Upper lobe of left lung (tissue), 6 donors: ENCODE measurements at places on chromosomes 2 and 18. TPM values are rescaled to one million over a fixed set of nuclear protein-coding genes. Genes with fewer than 3 reads are reported as not detected.

Gene NEMP2
- total RNA-seq, result 5.0 TPM

Gene EGR4
- total RNA-seq, result not detected

- no peaks in the 10 kb centered on the region for H3K36me3 ChIP-seq
- H3K27me3 ChIP-seq, result no peaks in the 10 kb centered on the region
- no peaks in the 10 kb centered on the region for H3K4me1 ChIP-seq
- no peak overlapping the region for H3K27ac ChIP-seq
- no peak for DNase-seq
Measured at GRCh38 chr2:229081411-229081810, 189.7 kb downstream of the PID1 start.

DNA sequence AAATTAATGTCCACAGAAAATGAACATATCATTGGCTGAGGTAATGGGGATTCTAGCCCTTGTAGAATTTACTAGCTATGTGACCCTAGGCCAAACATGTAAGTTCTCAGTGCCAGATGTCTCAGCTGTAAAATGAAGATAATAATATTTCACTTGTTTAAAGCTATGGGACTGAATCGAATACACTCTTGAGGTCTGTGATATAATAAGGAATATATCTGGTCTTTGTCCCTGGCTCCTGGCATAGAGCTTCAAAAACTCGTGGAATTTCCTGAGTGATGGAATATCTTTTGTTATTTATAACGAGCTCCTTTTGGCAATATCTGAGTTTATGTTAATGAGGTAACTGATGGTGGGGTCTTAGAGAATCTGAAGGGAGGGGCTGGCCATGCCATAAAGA is 201.4 kb upstream of the CYP26B1 start:
- no peak overlapping the region for H3K4me3 ChIP-seq
- no peaks in the 10 kb centered on the region for H3K4me1 ChIP-seq
- H3K27ac ChIP-seq, result no peak overlapping the region
- DNase-seq, result no peak
- H3K27me3 ChIP-seq, result no peaks in the 10 kb centered on the region
- H3K36me3 ChIP-seq, result no peaks in the 10 kb centered on the region
